ENCODE measurements at places on chromosomes 4 and X.

DNA sequence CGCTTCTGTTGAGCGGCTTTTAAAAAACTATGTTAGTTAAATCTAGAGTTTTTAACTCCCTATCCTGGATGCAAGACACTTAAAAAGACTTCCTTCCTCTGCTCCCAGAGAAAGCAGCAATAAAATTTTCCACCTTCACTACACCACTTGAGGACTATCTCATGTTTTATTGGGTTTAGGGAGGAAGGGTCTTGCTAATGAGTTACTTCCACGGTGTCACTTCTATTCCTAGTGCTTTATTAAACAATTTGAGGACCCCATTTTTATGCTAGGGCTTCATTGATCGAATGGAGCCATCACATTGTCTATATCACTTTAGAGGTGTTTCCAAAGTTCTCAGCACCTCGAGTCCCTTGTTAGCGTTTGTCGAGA, 3.7 kb upstream of the STIM2 start:
- no peak for DNase-seq

DNA sequence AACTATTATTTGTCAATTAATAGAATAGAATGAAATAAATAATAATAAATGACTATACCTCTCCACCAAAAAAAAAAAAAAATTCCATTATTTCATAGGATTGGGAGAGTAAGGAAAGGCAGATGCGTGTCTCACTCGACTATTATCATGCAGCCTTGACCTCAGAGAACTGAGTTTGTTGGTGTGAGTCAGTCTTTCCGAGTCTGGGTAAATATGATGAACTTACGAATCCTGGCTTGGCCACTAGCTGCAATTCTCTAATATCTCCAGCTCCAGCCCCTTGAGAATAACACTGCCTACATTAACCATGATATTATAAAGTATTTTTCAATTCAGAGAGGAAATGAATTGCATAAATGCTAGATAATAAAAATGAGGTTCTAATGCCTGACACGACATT, 46.6 kb upstream of the DHX15 start:
- DNase-seq: no peak

DNA sequence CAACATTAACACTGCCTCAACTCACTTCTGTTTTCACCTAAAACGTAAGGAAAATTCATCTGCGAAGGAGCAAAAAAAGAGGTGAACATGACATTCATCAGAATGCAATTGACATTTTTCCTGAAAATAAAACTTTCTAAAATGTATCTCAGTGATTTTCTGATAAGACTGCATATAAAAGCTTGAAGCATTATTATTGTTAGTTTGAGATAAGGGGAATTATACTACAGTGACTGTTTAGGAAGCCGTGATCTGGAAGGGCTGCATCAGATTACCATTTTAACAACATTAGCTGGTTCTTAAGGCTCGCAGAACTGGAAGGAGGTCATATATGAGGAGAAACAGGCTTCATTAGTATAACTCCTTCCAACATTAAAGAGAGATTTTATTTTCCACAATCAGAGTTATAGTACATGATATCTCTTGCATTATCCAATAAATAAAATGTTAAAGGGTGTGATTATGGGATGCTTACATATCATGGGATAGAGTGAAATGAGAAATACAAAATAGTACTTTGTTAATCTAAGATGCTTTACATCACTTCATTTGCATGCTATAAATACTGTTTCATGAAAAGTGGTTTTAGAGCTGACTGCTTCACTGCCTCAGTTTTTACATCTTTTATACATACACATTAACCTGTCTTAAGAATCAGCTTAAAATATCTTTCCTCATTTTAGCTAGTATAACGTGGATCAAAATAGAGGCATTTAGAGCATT, 1820.1 kb upstream of the TENM3 start:
- DNase-seq: no peak

DNA sequence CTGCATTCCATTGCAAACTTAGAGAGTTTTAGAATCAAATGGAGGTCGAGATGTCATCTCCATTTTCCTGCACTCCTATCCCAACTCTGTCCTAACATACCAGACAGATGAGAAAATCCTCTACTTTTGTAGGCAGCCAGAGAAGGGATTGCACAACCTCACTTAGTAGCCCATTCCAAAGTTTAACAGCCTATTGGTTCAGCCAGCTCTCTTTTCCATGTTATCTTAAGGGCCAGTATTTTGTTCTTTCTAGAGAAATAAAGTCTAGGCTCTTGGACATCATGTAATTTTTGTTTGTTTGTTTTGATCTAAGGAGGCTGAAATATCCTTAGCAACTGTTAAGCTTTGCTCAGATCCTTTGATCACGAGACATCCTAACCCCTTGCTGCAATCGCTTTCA, 173.0 kb downstream of the COX18 start:
- no peak for DNase-seq

GRCh38 chr4:158644760-158645159, 26.9 kb downstream of the C4orf46 start:
- DNase-seq: no peak

DNA sequence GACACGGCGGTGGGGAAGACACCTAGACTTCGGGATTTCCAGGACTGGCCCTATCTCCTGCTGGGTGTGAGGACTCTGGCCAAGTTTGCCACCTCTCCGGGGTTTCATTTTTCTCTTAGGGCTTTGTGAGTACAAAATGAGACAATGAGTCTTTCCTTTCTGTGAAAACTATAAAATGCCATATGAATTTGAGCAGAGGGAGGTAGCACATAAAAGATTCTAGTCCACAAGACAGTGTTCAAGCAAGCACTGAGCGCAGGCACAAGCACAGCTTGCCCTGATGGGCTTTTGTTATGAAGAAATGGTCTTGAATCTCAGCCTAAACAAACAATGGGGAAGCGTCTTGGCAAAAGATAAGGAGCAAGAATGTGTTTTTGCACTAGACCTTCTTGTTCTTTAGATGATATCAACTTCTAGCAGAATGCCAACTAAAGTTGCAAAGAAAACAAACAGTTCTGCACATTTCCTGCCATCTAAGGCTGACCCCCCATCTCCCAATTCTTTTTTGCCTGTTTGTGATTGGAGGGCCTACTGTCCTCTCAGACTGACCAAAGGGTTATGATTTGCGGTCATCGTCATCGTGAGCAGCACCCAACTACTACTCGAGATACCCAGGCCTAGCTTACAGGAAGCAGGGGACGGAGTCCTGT, 73.0 kb upstream of the ZNF518B start:
- no peak for DNase-seq

GRCh38 chrX:129091097-129091496, 432.2 kb downstream of the SMARCA1 start:
- no peak for DNase-seq

DNA sequence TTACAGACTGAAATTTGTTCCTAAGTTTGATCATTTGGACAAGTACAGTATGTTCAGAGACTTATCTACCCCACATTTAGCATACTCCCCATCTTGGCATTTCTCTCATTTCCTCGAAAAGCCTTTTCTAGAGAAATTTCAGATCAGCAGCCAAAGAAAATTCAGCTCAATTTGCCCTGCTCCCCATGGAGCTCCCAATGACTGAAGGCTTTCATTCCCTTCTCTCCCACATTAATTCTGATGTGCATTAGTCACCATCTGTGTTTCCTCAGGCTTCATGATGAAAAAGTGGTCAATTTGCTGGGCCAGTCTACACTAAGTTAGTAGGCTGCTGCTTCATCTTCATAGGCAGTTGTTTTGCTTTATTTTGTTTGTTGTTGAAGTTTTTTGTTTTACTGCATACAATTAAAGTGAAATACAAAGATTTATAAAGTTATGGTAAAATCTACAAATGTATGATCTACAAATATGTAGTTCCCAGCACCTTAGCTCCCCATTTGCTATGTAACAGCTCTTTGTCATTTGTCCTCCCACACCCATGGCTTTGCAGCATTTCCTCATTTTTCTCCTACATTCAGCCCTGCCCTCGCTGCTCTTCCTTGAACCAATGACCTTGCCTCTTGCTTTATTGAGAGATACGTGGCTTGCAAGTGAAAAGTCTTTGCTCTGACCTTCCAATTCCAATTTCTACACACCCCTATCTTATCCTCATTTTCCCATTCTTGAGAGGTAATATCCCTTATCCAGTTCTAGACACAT, 193.9 kb downstream of the ANAPC10 start:
- DNase-seq: no peak

- DNase-seq: peak; percentile 99
Measured at GRCh38 chr4:151099229-151099975, at the start of gene RPS3A. Gene RPS3A, plus strand, starts transcription at chr4:151099628. Its CDS starts 25 bp downstream, at chr4:151099653.

DNA sequence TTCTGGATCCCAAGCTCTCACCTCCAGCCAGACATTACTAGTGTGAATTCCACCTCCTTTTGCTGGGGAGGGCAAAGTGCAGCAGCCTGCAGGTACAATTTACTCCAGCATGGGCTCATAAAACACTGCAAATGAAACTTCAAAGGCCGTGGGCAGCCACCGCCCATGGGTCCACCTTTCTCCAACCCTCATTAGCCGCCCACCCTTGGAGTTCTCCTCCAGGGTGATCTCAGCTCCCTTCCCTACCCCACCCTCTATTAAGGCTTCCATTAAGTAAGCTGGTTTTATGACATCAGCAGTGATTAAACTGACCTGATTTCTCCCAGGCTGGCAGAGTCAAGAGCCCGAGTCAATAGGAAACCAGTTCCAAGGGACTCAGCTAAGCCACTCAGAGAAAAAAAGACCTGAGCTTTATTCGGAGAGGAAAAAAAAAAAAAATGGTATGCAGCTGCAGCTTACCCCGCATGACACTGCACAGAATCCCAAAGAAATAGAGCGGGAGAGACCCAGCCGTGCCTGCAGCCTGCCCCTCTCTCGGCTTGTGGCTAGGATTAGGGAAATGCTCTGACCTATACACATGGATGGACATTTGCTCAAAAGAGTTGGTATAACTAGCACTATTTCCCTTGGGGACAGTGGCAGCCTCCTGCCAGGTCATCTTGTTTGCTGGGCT, 319.6 kb downstream of the PTTG2 start:
- DNase-seq: no peak

DNA sequence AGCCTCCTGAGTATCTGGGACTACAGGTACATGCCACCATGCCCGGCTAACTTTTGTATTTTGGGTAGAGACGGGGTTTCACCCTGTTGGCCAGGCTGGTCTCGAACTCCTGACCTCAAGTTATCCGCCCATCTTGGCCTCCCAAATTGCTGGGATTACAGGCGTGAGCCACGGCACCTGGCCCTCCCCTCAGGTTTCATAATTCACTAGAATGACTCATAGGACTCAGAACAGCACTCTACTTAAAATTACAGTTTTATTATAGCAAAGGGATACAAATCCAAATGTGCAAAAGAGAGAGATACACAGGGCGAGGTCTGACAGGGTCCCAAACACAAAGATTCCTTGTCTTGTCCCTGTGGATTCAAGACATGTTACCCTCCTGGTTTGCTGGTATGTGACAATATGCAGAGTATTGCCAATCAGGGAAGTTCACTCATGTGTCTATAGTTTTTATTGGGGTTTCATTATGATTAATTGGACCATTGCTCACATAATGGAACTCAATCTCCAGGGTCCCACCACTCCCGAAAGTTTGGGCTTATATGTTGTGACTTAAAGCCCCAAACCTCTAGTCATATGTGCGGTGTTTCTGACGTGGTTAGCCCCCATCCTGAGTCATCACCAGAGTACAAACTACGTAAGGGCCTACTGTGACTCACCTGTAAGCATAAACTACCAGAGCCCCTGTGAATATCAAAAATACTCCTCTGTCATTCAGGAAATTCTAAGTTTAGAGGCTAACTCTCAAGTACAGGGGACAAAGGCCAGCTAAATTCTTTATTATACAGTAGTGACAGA, 5.2 kb downstream of the YIPF6 start:
- DNase-seq: no peak

- DNase-seq: no peak
Measured at GRCh38 chr4:153409924-153410501, 56.1 kb upstream of the TMEM131L start.

DNA sequence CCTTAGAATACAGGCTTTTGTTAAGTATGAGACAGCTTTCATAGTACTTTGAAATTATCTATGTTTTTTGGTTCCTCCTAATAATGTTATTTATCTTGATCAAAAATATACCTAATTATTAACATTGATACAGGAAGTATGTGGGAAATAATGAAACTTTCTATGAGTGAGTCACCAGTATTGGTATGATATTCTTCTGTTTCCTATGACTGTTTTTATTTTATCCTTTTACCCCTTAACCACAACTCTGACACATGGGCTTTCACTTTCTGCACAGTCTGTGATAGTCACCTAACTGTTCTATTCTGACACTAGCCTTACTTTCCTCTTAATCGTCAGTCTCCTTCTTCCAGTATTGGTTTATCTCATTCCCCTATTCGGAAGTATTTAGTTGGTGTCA, 4.7 kb downstream of the THAP9 start:
- DNase-seq: peak; percentile 48

DNA sequence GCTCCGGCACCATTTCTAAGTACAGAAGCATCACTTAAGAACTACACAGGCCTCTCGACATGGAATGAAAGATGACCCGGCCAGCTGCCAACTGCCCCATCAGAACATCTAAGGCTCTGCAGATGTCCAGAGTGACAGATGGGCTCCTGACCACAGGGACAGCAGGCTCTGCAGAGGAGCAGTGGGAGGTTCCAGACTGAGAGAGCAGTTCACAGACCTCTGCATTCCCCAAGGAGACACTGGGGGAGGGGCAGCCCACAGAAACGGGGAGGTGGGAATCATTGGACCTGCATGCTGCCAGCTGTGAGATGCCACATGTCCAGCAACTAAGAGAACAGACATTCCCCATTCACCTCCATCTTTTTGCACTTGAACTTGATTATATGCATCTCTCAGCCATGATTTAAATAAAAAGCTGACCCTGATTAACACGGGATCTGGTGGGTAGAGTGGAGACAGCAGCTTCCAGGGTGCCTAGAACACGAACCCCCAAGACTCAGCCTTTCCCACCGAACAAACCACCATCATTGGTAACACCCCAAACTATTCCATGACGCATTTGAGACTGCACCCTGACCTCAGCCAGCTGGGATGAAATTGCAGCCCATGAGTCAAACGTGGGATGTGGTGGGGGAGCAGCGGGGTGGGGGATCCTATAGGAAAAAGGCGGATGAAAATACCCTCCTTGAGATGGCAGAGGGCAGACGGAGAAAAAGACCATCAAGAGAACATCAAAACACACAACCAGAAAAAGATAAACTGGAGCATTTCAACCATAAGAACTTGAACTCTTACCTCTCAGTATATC, 47.2 kb downstream of the AFAP1 start:
- DNase-seq: no peak

GRCh38 chrX:109890910-109891502, 111.9 kb upstream of the TMEM164 start:
- peak; percentile 47 for DNase-seq
